Stimulated activated CD4-positive, alpha-beta T cell treated with anti-CD3 and anti-CD28 coated beads, Interleukin-4, amount 100 ng/mL, for 24 hours (primary cell): ENCODE measurements at places on chromosomes 13 and 19.
A peak's percentile ranks its signal among the peaks of the same experiment; 100 is the strongest.

GRCh38 chr13:108781312-108781711 is 151.9 kb downstream of the MYO16 start:
- no peak for DNase-seq

- DNase-seq, result no peak
These were observed 2.9 kb upstream of the IRS2 start for GRCh38 chr13:109789262-109789661.

- DNase-seq, result no peak
These were observed 4.3 kb upstream of the ZNF813 start for GRCh38 chr19:53463263-53463662.

GRCh38 chr13:28161370-28161769 is 23.0 kb downstream of the PAN3 start:
- DNase-seq, result no peak

GRCh38 chr19:11673608-11674041 is 65.1 kb downstream of the ZNF823 start:
- peak; percentile 10 for DNase-seq

DNA sequence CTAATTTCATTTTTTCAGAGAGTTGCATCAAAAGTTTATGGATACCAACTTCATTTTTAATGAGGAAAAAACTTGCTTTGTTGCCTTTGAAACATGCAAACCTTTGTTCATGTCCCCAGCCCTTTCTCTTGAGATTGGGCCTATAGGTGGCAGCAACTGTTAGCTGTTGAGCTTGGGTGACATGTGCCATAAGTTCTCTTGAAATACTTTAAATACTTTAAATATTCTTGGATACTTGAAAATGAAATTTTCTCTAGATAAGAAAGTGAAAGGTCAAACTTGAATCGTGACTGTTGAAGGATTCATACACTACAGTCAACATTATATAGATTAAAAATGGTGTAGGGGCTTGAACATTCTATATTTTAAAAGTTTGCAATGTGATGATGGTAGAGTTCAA is 294.9 kb downstream of the NDFIP2 start:
- no peak for DNase-seq

GRCh38 chr19:48977061-48977460 is 12.0 kb downstream of the FTL start:
- no peak for DNase-seq

DNA sequence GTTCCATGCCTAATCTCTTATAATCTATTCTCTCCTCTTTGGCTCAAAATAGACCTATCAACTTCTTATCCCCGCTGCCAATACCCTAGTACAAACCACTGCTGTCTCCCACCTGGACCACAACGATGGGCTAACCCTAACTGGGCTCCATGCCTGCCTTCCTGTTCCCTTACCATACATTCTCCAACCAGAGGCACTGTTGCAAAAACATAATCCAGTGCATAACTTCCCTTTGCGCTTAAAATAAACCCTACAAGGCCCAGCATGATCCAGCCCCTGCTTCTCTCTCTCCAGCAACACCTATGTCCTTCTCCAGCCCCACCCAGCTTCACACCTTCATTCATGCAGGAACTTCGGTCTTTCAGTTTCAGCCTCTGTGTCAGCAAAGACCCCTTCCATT is 27.4 kb upstream of the CEBPA start:
- DNase-seq, result no peak

GRCh38 chr19:39446365-39447084 is 1.1 kb downstream of the SUPT5H start:
- no peak for DNase-seq

DNA sequence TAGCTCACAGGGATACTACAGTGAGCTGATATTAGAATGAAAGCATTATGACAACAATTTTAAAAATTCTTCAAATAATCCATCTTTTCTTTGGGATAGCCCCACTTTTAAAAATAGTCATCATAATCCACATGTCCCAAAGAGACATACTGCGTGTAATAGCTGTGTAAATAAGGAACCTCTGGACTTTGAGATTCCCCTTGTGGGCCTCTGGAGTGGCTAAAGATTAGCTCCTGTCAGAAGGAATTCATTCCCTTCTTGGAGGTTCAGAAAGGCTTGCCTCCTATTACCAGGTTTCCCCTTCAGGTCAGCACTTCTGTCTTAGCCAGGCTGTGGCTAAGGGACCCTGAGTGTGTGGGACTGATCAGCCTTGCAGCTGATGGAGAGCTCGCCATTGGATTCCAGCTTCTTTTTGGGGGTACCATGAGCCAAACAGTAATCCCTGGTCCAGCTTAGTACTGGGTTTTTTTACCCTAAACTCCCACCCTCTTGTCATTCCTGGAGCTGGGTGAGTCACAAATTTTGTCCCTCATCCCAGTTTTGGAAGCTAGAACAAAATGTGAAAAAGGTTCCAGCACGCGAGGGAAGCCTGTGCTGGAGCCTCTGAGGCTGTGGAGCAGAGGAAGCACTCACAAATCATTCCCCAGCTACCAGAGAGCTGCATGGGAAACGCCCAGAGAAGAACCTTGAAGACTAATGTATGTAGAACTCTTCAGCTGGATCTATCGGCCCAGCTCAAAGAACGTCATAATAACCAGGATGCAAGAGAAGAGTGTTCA is 96.7 kb downstream of the RNASEH2B start:
- DNase-seq, result no peak

DNA sequence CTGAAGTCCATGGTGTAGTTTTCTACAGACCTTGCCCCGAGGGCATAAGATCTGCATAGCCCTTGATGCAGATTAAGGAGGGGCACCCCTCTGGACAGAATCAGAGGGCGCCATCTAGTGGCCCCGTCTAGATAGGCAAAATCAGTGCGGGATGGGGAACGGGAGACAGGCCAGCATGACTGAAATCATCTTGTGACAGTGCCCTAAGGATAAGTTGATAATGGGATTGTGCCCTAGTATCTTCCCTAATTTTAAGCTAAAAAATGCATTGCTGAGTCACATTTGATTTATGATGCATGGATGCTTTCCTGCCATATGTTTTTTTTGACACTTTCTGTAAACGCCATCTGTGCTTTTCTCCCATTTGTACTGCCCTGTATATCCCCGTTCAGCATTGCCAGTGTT is 19.0 kb upstream of the GPI start:
- peak; percentile 73 for DNase-seq

DNA sequence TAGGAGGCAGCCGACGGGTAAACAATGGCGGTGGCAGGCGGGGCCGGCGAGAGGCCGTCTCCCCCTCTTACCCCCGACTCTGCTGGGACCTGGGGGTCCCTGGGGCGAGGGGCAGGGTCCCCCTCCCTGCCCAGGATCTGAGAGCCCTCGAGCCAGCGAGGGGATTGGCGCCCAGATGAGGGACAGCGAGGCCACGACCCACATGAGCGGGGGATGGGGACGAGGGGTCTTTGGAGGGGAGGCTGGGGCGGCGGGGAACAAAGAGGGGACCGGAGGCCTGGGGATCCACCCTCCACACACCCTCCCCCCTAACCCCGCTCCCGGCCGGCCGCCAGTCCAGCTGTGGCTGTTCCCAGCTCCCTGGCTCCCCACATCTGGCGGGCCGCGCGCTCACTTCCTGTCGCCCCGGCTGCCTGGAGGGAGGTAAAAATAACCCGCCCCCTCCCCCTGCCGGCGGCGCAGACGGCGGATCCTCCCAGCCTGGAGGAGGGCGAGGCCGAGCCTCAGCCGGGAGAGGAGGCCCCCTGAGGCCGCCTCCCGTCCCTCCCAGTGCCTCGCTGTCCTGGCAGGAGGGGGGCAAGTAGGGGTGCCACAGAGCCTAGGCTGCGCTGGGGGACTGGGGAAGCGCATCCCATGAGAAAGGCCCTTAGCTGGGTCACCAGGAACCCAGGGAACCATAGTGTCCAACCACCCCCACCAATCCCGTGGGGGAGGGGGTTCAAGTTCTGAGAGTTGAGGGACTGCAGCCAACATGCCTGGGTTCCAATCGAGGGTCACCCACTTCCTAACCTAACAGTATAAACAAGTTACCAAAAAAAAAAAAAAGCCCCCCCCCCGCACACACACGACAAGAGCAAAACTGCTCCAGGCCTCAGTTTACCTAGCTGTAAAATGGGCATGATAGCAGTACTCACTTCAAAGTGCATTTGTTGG is 29.3 kb upstream of the NANOS3 start:
- DNase-seq, result peak; percentile 81

DNA sequence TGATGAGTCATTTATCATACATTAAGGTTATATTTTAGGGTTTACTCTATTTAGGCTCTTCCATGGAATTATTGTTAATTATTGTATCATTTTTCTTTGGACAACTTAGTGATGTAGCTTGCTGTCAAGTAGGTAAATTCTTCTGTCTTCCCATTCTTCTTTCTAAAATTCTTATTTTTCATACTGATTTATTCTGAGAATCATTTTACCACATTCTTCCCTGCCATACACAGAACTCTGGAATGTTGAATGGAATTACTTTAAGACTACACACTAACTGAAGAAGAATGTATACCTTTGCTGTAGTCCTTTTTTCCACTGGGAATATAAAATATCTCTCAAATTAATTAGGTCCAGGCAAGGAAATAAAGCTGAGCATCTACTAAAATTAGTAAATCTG is 24.5 kb upstream of the SLC7A1 start:
- no peak for DNase-seq

DNA sequence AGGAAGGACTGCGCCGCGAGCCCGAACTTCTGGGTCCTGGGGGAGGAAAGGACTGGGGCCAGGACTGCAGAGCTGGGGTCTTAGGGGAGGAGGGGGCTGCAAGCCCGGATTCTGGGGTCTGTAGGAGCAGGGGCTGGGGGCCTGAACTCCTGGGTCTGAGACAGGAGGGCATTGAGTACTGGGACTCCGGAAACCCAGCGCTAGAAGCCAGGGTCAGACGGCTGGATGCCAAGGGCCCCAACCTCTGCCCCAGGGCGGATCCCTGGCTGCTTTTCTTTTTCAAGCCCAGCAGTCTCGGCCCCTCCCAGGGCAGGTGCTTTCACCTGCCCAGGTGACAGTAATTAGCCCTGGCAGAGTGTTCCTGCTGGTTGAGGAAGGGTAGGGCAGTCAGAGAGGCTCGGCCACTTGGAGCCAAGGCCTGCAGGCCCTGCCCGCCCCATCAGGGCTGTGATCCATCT is 2.3 kb downstream of the MYH14 start:
- no peak for DNase-seq

GRCh38 chr13:104691767-104692467 is 1625.7 kb upstream of the SLC10A2 start:
- no peak for DNase-seq

GRCh38 chr13:81480634-81481033 is 1139.7 kb upstream of the SPRY2 start:
- DNase-seq, result no peak

DNA sequence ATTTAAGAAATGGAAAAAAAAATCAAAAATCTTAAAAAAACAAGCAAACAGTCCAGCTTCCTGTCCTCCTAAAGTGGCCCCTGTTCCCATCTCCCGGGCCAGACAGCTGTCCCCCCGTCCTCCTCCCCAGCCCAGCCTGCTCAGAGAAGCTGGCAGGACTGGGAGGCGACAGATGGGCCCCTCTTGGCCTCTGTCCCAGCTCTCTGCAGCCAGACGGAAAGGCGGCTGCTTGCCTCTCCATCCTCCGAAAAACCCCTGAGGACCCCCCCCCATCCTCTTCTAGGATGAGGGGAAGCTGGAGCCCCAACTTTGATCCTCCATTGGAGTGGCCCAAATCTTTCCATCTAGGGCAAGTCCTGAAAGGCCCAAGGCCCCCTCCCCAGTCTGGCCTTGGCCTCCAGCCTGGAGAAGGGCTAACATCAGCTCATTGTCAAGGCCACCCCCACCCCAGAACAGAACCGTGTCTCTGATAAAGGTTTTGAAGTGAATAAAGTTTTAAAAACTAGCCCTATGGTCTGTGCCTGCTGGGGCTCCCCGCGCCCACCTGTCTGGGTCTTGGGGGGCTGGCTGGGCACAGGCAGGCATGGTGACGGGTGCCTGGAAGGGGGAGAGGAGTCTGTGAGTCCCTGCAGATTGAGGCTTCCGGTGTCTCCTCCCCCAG is 3.8 kb downstream of the GADD45GIP1 start:
- DNase-seq, result no peak

GRCh38 chr13:23350009-23350408 is 83.5 kb downstream of the SACS start:
- no peak for DNase-seq
